Bone marrow (tissue), 2 donors: ENCODE measurements at places on chromosomes 11 and 22.

GRCh38 chr22:23392420-23393121, 187.5 kb downstream of the IGLL1 start:
- no peak for DNase-seq

DNA sequence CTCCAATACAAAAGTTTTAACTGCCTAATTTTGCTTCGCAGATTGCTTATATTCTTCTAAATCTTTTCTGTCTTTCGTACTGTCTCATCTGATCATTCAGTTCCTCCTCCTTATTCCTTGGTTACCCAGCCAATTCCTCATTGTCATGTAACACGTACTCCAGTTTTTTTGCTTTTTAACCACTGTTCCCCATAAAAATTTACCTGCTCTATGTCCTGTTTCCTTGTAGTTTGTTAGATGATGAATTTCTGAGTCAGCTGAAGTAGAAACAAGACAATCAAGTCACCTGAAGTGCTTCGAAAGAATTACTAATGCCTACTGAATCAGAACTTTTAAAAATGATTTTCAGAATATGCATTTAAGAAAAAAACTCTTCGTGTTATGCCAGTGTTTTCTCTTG, 150.6 kb downstream of the CNTN5 start:
- no peak for DNase-seq

GRCh38 chr11:37474889-37475288, 876.9 kb upstream of the RAG2 start:
- no peak for DNase-seq

- no peak for DNase-seq
Observed at GRCh38 chr22:19849835-19850762, 4.6 kb downstream of the GNB1L start.

DNA sequence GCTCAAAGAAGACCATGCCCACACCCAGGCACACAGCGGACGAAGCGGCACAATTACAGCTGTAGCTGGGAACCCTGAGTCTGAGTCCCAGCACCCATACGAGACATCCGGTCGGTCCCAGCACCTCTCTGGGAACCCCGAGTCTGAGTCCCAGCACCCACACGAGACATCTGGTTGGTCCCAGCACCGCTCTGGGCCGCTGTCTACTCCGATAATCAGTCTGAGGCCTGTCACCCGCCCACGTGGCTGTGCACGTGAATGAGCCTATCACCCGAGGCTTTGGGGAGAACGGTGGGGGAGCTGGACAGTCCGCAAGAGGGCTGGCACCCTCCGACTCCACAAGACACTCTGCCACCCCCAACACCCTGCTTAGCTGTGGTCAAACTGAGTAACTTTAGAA, 6.2 kb downstream of the TTLL8 start:
- no peak for DNase-seq

DNA sequence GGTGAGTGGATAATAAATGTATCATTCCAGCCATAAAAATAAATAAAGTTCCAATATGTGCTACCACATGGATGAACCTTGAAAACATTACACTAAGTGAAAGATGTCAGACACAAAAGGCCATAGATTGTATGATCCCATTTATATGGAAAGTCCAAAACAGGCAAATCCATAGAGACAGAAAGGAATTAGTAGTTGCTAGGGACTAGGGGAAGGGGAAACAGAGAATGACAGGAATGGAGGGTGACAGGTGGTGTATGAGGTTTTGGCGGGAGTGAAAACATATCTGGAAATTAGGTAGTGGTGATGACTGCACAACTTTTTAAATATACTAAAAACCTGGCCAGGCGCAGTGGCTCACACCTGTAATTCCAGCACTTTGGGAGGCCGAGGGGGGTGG, 15.2 kb upstream of the CARD10 start:
- DNase-seq, result no peak

DNA sequence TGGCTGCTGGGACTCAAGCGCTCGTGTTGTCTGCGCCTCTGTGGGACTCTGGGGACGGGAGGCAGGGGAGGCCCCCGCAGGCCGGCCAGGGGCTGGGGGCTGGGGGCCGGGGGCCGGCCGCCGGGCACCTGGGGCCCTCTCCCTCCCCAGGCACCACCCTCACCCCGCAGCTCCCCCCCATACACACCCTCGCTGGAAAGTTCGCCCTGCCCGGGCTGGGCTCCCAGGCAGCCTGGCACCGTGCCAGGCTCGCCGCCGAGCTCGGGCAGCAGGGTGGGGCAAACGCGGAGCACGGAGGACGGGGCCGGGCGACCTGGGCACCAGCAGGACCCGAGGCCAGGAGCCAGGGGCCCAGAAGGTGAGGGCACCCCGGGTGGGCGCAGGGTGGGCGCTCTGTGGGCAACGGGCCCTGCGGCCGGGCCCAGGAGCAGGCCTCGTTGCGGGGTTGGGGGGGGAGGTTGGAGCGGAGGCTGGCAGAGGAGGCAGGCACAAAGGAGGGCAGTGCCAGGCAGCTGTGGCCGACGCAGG, 76.7 kb upstream of the WNT7B start:
- DNase-seq, result peak; percentile 92

DNA sequence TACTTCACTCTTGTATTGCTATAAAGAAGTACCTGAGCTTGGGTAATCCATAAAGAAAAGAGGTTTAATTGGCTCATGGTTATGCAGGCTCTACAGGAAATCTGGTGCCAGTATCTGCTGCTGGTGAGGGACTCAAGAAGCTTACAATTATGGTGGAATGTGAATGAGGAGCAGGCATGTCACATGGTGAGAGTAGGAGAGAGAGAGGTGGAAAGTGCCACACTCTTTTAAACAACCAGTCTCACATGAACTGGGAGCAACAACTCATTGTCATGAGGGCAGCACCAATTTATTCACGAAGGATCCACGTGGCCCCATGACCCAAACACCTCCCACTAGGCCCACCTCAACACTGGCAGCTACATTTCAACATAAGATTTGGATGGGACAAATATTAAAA, 24.6 kb upstream of the IGLL5 start:
- no peak for DNase-seq

DNA sequence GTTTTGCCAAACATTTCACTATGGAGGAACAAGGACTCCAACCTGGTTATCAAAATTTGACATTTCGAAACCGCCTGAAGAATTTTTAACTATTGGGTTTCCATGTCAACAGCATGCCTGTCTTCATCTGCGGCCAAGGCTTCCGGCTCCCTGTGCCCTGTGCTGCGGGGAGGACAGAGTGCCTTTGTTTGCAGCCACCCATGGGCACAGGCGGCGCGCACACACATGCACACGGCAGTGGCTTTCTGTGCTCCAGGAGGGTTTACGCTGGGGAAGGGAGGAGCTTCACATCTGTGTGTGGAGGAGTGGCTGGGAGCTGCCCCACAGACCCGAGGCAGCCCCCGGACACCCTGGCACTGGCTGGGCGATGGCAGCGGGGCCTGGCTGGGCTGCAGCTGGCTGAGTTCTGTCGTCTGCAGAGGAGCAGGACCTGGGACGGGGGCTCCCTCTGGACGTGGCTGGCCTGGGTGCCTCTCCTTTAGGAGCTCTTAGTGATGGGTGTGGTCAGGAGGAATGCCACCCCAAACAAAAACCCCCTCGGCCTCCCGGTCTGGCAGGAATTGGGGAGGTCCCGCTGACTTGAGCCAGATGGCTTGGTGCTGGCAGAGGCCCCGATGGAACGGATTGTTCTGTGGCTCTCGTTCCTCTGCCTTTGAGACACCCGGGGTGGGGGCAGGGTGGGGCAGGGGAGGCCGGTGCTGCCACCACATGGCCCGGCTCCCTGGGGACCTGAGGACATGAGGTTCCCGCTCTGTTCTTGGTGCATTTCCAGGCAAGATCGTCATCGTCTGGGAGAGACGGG, 1290.9 kb downstream of the BRD1 start:
- DNase-seq, result no peak

GRCh38 chr11:64148917-64149617, 16.8 kb downstream of the MACROD1 start:
- DNase-seq, result no peak

GRCh38 chr11:100827934-100828661, 141.0 kb downstream of the ARHGAP42 start:
- DNase-seq, result no peak

- no peak for DNase-seq
Observed at GRCh38 chr11:130827451-130828377, 88.6 kb downstream of the SNX19 start.

DNA sequence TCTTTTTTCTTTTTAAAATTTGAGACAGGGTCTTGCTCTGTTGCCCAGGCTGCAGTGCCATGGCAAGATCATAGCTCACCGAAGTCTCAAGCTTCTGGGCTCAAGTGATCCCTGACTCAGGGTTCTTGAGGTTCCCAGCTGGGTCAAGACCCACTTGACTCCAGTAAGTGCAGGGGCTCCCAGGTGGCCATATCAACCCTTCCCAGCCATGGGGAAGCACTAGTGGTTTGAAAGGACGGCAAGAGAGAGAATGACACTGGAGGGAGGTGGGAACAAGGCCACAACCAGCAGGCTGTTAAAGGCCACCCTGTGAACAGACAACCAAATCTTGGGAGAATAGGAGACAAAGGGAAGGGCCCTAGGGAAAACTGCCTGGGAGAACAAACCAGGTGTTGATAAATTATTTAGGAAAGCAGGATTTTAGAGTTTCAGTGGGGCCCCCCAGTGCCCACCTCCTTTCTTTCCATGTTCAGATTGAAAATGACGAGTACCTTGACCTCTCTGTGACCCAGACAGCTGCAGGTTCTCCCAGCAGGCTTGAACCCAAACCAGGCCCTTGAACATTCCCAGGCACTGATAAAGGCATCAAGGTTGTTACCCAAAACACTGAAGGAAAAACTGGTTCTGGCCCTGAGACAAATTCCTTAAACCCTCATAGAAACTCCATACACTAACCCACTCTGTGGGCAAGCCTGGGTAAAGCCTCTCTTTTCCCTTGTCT, 28.8 kb downstream of the KLHL22 start:
- DNase-seq, result no peak
